ENCODE measurements at places on chromosomes 16 and 17.

DNA sequence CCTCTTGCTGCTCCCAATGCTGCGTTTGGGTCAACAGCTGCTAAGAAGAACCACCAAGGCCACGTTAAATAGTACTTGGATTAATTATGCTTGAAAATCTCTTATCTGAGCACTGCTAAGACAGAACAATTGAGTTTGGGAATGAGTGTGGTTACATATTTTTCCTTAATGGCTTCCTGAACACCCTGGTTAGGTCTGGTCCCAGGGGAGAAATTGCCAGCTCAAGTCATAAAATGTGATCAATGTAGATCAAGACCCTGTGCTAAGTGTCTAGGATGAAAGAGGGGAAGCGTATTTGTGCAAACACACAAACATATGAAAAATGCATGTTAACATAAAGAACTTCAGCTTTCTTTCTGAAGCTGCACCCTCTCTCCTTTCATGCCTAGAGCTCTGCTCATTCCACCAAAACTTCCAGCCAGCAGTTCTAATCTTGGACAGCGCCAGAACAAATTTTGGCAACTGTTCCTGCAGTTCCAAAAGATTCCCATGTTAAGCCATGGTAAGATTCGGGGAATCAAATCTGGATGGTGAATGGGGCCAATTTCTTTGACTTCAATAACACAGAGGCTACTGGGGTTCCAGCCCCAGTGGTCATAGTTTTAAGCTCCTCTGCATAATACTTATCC, 72.0 kb downstream of the ZFHX3 start:
- peaks cover 20% of the 10 kb centered on the region for H3K4me1 ChIP-seq
- no peaks in the 10 kb centered on the region for H3K36me3 ChIP-seq
- no peak overlapping the region for H3K27ac ChIP-seq
- no peaks in the 10 kb centered on the region for H3K27me3 ChIP-seq

DNA sequence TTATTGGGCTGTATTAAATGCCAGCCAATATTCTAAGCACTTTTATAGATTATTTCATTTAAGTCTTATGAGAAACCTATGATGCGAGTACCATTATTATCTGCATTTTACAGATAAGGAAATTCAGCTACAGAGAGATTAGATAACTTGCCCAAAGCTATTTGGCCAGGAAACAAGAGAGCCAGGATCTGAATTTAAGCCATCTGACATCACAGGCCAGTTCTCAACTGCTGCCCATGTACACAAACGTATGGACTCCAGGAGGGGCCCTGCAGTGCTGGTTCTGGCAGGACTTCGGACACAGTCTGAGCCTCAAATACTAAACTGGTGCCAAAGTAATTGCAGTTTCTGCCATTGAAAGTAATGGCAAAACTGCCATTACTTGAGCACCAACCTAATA, 40.2 kb downstream of the CPPED1 start:
- H3K27ac ChIP-seq, result no peak overlapping the region
- no peaks in the 10 kb centered on the region for H3K4me1 ChIP-seq
- H3K4me3 ChIP-seq, result no peak overlapping the region

DNA sequence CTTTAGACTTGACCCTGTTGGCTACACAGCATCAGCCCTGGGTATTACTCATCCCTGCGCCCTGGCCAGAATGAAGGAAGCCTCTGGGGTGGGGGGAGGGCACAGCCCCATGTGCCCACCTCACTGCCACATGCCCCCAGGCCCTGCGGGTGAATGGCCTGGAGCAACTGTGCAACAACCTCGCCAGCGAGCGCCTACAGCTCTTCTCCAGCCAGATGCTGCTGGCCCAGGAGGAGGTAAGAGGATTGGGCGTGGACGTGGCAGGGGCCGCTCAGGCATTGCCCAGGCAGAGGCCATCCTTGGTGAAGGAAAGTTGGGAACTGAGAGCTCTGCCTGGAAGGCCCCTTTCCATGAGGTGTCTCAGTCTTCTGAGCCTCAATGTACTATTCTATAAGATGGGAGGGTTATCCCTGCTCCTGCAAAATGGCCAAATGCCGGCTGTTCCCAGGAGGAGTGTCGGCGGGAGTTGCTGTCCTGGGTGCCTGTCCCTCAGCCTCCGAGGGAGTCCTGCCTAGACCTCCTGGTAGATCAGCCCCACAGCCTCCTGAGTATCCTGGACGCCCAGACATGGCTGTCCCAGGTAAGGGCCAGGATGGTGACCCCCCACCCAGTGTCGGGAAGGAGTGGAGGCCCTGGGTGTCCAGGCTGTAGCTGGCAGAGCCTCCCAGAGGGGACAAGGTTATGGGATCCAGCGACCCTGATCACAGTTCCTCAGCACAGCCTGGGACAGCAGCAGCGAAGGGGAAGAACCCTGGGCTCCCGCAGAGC, 8.9 kb downstream of the MYO15B start:
- H3K27ac ChIP-seq, result no peak overlapping the region
- no peak overlapping the region for H3K4me3 ChIP-seq
- H3K4me1 ChIP-seq, result no peaks in the 10 kb centered on the region
- peaks cover 11% of the 10 kb centered on the region for H3K36me3 ChIP-seq

DNA sequence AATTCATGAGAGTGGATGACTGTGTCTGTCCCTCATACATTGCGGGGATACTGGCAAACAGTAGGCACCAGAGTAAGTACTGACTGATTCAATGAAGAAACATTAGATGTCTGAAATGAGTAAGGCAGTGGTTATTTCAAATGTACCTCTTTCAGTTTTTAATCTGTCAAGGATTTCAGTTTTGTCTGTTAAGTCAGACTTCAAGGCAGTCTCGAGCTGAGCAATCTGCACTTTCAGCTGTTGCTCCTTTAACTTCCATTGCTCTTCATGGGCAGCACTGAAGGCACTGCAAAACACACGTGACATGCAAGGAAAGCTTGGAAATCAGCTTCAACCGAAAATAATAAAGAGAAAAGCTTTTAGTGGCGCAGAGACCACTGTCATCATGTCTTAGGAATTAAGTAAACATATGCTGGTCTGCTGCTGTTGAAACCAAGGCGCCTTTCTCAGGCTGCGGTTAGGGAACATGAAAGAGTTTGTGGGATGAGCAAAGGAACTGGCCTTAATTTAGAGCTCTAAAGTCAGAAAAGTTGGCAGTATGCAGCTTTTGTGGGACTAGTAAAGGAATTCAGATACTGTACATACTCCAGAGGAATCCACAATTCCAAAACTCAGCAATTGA, 38.8 kb downstream of the RPGRIP1L start:
- no peak for DNase-seq
- no peak overlapping the region for H3K27ac ChIP-seq
- H3K4me1 ChIP-seq, result no peaks in the 10 kb centered on the region

- H3K27ac ChIP-seq, result peak overlapping the region; percentile 70
- H3K27me3 ChIP-seq, result no peaks in the 10 kb centered on the region
- no peak for DNase-seq
- H3K4me1 ChIP-seq, result peaks cover 43% of the 10 kb centered on the region
- no peaks in the 10 kb centered on the region for H3K36me3 ChIP-seq
- H3K4me3 ChIP-seq, result no peak overlapping the region
Measured at GRCh38 chr17:39364236-39365025, 37.0 kb downstream of the FBXL20 start.

DNA sequence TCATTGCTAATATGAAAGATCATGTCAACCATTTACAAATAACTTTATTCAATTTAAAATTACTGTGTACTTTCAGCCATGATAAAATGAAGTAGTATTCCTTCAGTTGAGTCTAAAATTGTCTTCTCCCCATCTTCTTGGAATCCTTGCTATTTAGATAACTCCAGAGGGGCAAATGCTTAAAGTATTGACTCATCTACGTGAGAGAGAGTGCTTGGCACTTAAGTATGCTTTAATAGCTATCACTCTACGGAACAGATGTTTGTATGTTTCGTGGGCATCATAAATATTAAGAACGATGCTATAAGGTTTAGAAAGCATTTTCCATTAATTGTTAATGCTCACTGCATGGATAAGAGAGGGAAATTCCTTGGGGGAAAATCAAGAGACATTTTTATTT, 69.3 kb upstream of the MED13 start:
- H3K27ac ChIP-seq, result no peak overlapping the region
- no peaks in the 10 kb centered on the region for H3K4me1 ChIP-seq
- no peaks in the 10 kb centered on the region for H3K36me3 ChIP-seq

DNA sequence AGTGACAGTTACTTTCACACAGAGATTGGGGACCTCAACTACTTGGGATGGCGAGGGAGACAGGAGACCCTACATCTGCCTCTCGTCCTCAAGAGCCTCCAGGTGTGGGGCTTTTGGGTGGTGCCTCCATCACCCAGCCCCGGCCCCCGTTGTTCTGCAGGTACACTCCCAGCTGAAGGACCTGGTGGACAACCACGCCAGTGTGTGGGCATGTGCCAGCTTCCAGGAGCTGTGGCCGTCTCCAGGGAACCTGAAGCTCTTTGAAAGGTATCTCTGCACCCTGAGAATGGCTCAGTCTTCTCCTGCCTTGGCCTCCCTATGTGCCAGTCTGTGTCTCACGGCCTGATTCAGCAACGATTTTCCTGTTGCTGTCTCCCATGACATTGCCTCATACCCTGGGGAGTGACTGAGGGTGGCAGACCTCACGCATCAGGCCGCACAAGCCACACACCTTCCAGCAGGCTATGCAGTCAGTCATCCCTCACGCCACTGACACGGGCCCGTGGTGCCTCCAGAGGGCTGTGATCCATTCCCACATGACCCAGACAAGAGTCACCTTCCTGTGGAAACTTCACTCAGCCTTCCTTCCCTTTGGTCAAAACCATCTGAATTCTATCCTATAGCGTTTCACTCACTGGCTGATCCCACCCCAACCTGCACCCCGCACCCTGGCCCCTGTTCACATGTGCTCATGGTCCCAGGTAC, 3.7 kb downstream of the CCNF start:
- H3K27me3 ChIP-seq, result no peaks in the 10 kb centered on the region
- no peak for DNase-seq
- H3K4me3 ChIP-seq, result no peak overlapping the region
- peaks cover 21% of the 10 kb centered on the region for H3K4me1 ChIP-seq
- H3K27ac ChIP-seq, result no peak overlapping the region

DNA sequence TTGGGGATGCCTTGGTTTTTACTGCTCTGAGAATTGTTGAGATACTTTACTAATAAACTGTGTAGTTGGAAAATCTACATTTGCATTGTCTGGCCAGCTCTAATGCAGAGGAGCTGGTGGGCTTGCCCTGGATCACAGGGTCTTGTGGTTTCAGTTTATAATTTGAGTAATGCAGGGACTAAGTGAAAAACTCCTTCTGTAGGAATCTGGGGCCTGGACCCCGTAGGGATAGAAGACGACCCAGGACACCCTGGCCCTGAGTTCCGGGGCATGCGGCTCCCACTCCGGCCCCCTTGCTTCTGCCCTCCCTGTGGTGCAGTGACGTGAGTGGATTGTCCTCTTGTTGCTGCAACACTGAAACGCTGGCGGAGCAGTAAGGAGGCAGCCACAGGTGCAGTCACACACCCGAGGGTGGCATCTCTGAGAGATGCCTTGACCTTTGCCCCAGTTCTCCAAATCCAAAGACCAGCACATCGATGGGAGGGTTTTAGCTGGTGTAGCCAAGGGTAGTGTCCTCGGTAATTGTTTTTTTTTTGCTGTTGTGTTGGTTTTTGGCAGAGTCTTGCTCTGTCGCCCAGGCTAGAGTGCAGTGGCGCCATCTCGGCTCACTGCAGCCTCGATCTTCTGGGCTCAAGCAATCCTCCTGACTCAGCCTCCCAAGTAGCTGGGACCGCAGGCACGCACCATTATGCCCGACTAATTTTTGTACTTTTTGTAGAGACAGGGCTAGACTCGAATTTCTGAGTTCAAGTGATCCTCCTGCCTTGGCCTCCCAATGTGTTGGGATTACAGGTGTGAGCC, 2.6 kb upstream of the RPL13 start:
- H3K27me3 ChIP-seq, result no peaks in the 10 kb centered on the region
- peaks cover 44% of the 10 kb centered on the region for H3K4me1 ChIP-seq
- no peak overlapping the region for H3K4me3 ChIP-seq
- H3K27ac ChIP-seq, result no peak overlapping the region

GRCh38 chr17:8466873-8467272, 31.2 kb downstream of the NDEL1 start:
- no peak for DNase-seq
- H3K36me3 ChIP-seq, result peaks cover 77% of the 10 kb centered on the region
- no peak overlapping the region for H3K27ac ChIP-seq
- no peaks in the 10 kb centered on the region for H3K27me3 ChIP-seq
- H3K4me1 ChIP-seq, result peaks cover 40% of the 10 kb centered on the region

DNA sequence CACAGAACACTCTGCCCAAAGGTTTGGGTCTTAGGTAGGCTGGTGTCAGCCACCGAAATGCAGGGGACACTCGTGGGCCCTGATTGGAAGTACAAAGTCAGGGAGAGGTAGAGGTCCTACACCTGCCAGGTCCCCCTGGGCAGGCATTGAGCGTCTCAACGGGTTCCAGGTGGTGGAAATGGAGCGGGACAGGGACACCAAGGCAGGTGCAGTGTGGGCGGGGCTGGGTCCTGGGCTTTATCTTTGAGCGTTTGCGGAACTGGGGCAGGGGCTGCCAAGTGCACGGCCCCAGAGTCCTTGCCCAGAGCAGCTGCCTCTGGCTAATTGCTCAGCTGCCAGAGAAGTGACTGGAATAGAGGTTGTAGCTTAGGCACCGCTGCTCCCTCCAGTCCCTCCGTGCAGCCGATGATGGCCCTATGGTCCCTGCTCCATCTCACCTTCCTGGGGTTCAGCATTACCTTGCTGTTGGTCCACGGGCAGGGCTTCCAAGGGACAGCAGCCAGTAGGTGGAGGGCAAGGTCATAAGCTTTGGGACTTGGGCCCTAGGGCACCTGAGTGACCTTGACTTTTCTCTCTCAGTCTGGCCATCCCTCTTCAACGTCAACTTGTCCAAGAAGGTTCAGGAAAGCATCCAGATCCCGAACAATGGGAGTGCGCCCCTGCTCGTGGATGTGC, at the start of gene ZACN:
TSS of gene ZACN (plus strand) at position 323 of the 675 bp plus-strand sequence. CDS start at position 406, 83 bp downstream.
- H3K27me3 ChIP-seq, result peaks cover 63% of the 10 kb centered on the region
- H3K4me3 ChIP-seq, result no peak within 1 kb of the TSS
- DNase-seq, result no peak
- peaks cover 40% of the 10 kb centered on the region for H3K4me1 ChIP-seq
- no peak within 1 kb of the TSS for H3K27ac ChIP-seq
- peaks cover 19% of the 10 kb centered on the region for H3K36me3 ChIP-seq

DNA sequence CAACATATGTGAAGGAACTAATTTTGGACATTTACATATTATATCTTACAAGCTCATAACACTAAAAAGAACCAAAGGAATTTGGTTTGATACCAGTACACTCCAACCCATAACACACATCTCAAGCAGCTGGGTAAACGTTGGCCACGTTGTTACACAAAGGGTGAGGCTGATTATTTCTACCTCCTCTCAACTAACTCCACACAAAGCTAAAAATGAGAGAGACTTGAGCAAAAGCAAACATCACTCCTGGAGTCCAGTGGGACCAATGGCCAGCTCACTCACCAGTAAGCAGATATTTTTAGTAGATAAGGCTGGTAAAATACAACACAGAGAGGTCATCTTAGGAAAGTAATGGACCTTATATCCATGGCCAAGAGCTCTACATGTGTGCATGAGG, 207.6 kb downstream of the MRTFB start:
- no peak overlapping the region for H3K4me3 ChIP-seq
- DNase-seq, result peak; percentile 70
- no peaks in the 10 kb centered on the region for H3K27me3 ChIP-seq
- no peak overlapping the region for H3K27ac ChIP-seq
- no peaks in the 10 kb centered on the region for H3K4me1 ChIP-seq
- H3K36me3 ChIP-seq, result no peaks in the 10 kb centered on the region

- H3K27ac ChIP-seq, result no peak overlapping the region
- peaks cover 21% of the 10 kb centered on the region for H3K4me1 ChIP-seq
- no peaks in the 10 kb centered on the region for H3K27me3 ChIP-seq
- no peak for DNase-seq
- no peak overlapping the region for H3K4me3 ChIP-seq
Measured at GRCh38 chr16:85015481-85016187, 4.3 kb upstream of the ZDHHC7 start.

- no peak for DNase-seq
- H3K36me3 ChIP-seq, result peaks cover 95% of the 10 kb centered on the region
- no peaks in the 10 kb centered on the region for H3K27me3 ChIP-seq
- H3K4me1 ChIP-seq, result peaks cover 88% of the 10 kb centered on the region
- peak overlapping the region; percentile 96 for H3K27ac ChIP-seq
- H3K4me3 ChIP-seq, result no peak overlapping the region
Measured at GRCh38 chr17:40092581-40092980, 7.8 kb downstream of the NR1D1 start.
